GM04503 (cell line): ENCODE measurements at places on chromosomes 7 and 10.

GRCh38 chr7:35878351-35878750 is 77.5 kb downstream of the SEPTIN7 start:
- DNase-seq, result no peak

- DNase-seq, result no peak
Measured at GRCh38 chr7:138195151-138195571, 118.9 kb downstream of the AKR1D1 start.

GRCh38 chr10:36725581-36726520 is 399.5 kb upstream of the ANKRD30A start:
- DNase-seq, result peak; percentile 85

DNA sequence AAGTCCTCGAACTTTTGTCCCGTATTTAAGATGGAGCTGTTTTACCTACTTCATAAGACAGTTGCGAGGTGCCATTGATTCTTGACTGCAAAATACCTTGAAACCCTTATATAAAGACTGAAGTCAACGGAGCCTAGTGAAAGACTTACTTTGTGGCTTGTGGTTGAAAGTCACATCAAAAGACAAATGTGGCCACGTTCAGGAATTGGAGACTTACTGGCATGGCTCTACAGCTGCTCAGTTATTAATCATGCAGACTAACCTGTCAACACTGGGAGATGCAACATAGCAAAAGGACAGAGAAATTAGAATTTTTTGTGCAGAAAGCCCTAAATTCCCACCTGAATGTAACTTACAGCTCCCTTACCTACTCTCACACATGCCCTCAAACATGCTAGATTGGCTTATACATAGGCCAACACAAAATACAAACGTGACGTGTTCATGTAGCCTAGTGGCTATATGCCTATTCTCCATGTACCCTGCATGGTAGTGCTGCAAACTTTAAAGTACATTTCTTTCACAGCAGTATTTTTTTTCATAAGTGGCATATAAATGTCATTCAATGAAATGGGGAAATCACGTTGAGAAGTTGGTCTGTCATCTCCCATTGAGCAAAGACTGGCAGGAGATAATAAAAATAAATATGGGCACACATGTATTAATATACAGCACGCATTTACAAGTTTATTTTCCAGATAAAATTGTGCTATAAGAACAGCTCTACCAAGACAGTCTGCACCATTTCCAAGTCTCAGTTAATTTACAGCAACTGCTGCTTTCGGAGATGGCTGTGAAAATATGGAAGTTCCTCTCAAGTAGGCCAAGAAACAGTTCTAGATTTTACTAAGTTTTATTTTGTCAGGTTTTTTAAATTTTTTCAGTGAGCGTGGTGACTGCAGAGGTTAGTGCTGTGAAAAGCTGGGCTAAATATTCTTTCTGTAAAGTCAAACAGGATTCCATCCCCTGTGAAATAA is 170.4 kb upstream of the C7orf33 start:
- no peak for DNase-seq

DNA sequence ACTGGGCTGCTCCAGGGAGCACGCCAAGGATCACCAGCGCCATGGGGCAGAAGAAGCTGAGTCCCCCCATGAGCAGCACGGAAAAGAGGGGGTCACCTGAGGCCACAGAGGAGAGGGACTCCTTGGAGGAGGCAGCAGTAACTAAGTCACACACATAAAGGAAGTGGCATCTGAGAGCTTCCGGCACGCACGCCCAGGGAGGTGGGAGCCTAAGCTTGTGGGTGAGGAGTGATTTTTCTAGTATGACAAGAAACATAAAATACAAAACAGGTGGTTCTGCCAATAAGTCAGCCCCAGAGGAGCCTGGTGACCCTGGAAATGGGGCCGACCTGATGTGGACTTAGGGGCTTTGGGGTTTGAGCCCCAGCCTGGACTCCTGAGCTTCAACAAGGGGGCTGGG is 60.8 kb downstream of the CARD11 start:
- DNase-seq, result no peak

DNA sequence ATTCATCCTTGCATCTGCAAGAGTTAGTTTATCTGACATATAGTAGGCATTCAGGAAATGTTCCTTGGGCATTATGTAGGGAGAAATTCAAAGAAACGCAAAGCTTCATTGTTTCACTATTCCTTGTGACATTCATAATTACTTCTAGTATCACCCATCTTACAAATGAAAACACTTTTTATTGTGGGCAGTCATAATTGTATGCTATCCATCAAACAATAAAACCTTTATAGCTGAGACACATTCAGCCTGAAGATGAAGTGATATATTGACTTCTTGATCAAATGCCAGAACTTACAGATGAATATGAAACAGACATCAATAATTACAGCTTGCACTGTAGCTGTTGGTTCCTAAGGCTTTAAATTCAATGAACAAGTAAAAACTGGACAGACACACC is 36.4 kb downstream of the FAM204A start:
- no peak for DNase-seq
